NK-92 treated with Interleukin-12 subunit alpha and Interleukin-12 subunit beta, amount 100 ng/mL, for 24 hours (cell line): ENCODE measurements at places on chromosomes 6 and 20.
A peak's percentile ranks its signal among the peaks of the same experiment; 100 is the strongest.

GRCh38 chr20:3209257-3209945, at the start of gene ITPA:
Gene ITPA (plus strand): TSS chr20:3209498. CDS start chr20:3209552, 54 bp downstream.
- peak; percentile 30 for DNase-seq

GRCh38 chr6:149423964-149424440, 23.9 kb downstream of the SUMO4 start:
- no peak for DNase-seq

GRCh38 chr6:46116289-46116688, 13.5 kb upstream of the ENPP4 start:
- DNase-seq, result no peak

DNA sequence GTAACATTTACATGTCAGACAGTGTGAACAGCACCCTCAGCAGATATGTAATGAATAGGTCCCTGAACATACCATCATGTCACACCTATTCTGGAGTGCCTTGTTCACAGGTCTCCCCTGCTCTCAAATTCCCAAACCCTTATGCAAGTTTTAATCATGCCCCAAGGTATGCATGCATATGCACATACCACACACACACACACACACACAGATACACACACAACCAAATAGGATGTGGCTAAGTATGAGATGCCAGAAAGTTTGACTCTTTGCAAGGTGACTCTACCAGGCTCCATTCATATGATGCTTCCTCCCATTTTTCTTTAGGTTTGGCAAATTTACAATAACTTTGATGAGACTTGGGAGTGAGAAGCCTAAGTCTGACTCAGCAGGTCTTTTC, 243.8 kb upstream of the IRAK1BP1 start:
- no peak for DNase-seq

GRCh38 chr20:61053889-61054288, 198.2 kb upstream of the CDH4 start:
- DNase-seq, result no peak

DNA sequence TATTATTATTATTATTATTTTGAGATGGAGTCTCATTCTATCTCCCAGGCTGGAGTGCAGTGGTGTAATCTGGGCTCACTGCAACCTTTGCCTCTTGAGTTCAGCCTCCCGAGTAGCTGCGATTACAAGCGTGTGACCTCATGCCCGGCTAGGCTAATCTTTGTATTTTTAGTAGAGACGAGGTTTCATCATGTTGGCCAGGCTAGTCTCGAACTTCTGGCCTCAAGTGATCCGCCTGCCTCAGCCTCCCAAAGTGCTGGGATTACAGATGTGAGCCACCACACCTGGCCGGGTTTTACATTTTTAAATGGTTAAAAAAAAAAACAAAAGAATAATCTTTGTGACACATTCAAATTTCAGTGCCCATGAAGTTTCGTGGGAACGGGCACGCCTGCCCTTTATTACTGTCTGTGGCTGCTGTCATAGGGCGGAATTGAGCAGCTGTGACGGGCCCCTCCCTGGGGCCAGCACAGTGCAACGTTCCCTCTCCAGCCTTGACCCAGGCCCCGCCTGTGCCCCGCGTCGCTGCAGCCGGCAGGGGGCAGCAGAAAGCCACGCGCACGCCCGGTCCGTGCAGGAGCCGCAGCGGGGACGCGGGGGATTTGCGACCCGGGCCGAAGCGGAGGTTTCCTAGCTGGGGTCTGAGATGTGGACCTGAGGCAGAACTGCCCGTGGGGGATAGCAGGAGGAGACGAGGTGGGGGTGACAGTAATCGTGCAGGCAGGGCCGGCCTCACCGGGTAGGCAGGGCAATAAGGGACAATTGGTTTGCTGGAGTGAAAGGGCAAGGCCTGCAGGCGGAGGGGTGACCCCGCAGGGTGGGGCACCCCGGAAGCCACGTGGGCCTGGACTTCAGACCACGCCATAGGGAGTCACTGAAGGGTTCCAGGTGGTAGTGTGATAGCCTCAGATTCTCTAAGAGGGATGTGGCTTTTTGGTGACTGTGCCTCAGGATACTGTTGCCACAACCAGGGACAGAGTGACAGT, 54.3 kb downstream of the SYTL3 start:
- DNase-seq, result no peak
